ENCODE measurements at places on chromosomes 1 and 21.

DNA sequence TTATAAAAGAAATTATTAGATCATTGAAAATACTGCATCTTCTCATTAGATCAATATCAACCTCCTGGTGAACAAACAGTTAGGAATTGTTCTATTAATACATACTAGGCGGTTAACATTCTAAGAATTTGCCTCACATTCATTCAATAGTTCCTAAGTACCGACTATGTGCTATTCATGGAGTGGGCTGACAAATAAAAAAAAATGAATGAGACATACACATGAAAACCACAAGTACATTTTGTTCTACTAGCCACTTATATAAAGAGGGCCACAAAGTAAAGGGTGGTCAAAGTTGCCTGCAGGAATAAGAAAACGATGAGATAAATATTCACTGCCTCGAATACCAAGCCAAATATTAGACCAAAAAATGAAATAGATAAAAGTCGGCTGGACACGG, 294.4 kb downstream of the SDCCAG8 start:
- DNase-seq = no peak

DNA sequence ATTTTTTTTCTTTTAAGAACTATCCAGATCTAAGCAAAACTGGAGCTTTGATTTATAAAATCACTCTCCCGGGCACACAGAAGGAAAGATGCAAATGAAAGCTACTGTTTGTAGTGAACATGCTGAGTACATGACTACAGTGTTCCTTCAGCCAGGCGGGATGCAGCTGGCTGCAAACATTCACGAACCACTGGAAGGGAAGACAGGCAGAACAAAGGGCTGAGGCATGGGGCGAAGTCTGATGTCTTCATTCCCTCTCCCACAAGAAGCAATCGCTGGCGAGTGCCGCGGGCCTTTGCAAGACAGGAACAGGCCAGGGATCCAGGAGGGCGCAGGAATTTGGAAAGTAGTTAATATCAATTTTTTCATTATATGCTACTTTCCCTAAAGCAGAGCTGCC, 257.9 kb upstream of the AJAP1 start:
- no peak for DNase-seq

GRCh38 chr1:212188599-212189351, 96.4 kb upstream of the PPP2R5A start:
- DNase-seq = no peak

DNA sequence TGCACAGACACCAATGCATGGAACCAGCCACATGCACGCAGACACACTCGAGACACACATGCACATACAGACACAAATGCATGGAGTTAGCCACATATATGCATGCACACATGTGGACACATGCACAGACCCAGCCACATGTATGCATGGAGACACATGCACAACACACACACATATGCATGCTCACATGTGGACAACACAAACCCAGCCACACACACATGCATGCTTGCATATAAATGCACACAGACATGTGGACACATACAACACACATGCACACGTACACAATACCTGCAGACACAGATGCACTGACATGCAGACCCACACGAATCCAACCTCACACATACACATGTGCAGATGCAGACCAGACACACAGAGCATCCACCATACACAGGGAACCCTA, 31.1 kb downstream of the WNT9A start:
- no peak for DNase-seq

DNA sequence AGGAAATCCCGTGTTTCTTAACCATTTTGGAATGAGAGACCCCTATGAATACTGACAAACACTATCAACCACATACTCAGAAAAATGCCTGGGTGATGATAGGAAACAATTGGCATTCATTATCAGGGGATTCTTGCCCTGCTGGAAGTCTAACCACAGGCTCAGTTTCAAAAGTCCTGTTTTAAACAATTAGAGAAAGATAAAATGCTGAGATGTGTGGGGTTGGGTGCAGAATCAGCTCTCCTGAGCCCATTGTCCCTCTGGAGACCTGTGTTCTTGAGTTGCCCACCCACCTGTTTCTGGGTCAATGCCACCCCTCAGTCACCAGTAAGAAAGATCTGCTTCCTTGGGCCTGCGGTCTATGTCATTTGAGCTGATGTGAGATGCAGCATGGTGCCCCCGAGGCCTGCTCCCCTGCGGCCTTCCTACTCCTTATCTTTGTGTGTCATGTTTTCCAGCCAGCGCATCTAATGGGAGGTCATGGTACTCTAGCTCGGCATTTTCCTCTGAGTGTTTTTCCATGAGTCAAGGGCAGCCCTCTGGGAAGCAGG, 130.3 kb upstream of the PLXNA2 start:
- no peak for DNase-seq

All from left lobe of liver (tissue), 2 donors.